ENCODE measurements at places on chromosomes 1 and 21.

- DNase-seq = peak; percentile 78
Observed at GRCh38 chr21:39037807-39038405, 145.3 kb downstream of the PSMG1 start.

DNA sequence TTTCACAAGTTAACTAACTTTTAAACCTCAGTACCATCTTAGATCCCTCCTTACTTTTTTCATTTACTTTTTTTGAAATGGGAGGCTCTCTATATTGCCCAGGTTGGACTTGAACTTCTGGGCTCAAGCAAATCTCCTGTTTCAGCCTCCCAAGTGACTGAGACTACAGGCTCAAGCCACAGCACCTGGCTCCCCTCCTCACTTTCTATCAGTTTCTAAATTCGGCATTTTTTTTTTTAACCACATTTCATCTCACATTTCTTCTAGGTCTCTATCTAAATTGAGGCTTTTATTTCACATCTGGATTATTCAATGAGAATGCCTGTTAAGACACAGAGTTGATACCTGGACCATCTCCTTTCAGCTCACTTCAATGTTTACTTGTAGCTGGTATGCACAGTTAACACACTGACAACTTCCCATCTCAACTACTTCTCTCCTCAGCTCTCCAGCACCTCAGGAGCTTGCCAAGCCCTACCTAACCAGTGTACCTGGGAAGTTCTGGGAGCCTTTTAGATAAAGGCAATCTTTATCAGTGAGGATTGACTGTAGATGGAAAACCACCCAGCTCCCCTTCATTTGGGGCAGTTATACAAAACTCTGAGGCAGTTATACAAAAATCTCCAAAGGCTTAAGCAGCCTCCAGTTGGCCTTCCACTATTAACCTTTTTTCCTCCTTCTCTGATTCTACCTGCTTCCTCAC lies 3.4 kb downstream of the USP33 start:
- no peak for DNase-seq

DNA sequence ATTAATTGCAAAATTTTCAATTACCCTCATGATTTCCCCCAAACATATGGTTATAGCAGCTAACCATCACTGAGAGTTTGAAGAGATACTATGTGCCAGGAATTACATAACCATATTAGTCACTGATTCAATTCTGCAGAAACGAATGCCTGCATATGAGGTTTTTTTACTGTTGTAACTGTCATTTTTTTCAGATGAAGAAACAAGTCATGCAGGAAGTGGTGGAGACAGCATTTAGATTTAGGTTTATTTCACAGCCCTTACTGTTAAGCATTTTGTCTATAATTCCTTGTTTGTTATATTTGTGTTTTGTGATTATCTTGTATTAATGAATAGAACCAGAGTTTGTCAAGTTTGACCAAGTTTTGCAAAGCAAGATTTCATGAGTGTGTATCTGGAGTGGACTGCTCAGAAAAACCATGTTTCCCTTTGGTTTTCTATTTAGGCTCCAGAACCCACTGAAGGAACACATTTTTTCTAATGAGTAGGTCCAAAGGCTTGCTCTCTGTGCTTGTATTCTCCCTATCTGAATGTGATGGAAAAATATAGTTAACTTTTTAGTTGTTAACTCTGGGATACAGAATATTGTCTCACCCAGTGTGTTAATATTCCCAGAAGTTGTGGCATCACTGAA lies 308.5 kb upstream of the ADAMTS5 start:
- no peak for DNase-seq

DNA sequence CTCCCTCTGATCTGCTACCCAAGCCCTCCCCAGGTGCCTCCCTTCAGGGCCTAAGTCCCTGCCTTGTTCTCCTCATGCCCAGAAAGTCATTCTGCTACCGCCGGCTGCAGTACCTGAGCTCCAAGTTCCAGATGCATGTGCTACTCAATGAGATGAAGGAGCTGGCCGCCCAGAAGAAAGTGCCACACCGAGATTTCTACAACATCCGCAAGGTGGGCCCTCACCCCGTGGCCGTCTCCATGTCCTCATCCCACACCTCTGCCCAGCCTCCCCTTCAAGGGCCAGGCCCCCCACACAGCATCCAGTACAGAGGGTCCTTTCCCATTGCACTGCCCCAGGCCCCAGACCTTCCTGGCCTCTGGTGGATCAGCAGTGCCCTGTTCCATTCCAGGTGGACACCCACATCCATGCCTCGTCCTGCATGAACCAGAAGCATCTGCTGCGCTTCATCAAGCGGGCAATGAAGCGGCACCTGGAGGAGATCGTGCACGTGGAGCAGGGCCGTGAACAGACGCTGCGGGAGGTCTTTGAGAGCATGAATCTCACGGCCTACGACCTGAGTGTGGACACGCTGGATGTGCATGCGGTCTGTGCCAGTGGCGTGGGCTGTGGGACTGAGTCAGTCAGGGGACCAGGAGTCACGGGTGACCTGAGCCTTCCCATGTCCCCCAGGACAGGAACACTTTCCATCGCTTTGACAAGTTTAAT lies 8.2 kb downstream of the AMPD2 start:
- no peak for DNase-seq

DNA sequence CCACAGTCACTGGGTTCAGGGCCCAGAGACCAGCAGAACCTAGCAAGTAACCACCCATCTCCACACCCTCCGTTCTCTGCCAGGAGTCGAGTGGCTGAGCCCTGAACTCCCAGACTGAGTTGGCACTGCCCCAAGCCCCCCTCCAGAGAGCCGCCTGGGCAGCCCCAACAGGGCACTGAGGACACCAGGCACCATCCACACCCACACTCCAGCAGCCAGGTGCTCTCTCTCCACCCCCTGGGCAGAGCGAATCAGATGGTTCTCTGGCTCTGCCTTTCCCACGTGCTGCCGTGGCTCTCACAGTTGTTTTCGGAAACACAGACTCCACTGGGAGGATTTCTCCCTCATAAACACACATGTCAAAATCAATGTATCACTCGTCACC lies 13.6 kb downstream of the WDR4 start:
- DNase-seq = no peak

DNA sequence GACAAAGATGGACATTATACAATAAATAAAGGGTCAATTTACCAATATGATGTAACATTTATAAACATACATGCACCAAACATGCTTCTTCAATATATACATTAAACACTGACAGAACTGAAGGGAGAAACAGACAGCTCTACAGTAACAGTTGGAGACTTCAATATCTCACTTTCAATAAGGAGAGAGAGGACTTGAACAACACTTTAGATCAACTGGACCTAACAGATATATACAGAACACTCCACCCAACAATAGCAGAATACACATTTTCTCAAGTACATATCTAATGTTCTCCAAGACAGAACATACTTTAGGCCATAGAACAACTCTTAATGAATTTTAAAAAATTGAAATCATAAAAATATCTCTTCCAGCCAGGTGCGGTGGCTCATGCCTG lies 50.6 kb upstream of the TTC39A start:
- DNase-seq = no peak

DNA sequence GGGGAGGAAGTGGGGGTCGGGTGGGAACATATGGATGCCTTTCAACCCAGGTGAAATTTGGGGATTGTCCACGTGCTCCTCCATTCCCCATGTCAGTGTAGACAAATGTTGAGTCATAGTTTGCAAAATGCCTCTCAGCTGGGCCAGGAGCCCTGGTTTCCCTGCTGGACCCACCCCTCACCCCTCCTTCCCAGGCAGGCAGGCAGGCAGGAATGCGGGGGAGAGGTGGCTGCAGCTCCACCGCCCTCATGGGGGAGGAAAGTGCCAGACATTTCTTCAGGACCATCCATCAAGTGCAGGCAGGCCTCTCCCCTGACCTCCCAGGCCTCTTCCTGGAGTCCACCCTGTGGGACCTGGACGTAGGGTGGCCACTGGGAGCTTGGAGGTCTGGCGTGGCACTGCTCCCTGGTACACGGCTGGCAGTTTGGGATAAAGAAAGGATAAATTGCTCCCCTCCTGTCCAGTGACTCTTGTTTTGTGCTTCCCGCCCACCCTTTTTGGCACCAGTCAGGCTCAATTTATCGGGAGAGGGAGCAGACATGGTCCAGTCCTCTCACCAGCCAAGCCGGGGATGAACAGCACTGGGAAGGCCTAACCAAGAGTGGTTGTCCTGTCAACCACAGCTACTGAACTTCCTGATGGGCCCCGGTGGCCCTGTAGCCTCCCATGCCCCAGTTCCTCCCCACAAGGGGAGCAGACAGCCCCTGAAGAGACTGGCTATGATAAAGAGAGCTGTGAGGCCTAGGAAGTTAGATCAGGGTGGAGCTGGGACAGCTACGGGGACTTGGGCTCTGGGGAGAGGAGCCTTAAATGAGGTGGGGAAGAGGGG lies 18.9 kb downstream of the NPR1 start:
- DNase-seq = peak; percentile 56

DNA sequence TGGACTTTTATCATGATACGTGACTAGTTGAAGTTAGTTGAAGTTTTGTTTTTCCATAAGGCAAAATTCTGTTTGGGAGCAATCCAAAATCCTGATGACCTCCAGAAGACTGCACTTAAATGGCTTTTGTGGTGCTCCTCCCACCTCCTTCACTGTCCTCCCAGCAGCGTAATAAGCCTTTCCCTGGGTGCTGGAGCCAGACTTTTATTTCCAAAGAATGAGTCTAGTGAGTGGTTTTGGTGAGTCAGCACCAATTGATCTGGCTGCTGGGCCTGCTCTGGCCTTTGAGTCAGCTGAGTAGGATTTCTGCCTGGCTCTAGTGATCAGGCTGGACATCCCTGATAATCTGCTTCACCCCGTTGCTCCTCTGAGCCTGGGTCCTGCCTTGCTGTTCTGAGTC lies 21.7 kb upstream of the KCND3 start:
- no peak for DNase-seq

GRCh38 chr1:20974069-20974468 lies 187.0 kb upstream of the HP1BP3 start:
- DNase-seq = no peak

DNA sequence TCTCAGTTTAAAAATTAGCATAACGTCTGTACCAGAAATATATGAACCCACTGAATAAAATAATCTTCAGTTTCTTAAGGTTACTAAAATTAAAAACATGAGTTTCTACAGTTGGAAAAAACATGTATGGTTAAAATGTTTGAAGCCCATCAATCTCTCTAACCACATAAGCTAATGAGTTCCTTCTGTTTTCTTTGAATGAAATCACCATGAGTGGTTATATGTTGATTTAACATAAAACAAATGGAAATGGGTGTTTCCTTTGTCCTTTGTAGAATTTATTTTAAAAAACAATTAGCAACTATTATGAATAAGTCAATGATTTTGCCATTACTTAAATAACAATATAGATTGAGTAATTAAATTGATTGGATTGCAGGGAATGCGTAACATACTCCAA lies 3.0 kb upstream of the ADGRL2 start:
- DNase-seq = no peak

DNA sequence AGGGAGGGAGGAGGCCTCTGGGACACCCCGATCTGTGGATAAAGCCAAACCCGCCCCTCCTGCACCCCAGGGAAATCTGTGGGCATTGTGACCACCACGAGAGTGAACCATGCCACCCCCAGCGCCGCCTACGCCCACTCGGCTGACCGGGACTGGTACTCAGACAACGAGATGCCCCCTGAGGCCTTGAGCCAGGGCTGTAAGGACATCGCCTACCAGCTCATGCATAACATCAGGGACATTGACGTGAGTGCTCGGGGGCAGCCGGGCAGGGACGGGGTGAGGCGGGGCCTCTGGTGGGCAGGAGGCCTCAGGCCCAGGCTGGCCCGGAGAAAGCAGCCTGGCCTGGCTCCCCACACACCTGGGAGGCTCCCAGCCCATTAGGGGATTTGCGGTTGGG lies 54.7 kb downstream of the ALPL start:
- DNase-seq = no peak

GRCh38 chr1:117669572-117669971 lies 63.7 kb downstream of the TENT5C start:
- DNase-seq = no peak

DNA sequence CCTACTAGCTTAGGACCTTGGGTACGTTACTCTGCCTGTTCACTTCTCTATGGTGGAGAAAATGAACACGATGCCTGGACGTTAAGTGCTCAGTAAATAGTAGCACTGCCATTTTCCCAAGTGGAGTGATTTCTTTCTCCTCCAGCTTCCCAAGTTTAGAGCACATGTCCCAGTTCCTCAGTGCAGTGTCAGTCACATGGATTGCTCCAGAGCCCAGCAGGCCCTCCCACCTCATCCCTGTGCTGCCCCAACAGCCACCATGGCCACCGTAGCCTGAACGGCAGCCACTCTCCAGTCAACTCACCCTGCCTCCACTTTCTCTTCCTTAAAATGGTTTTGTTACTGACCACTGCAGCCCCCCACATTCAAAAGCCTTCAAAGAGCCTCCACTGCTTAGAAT lies 8.5 kb downstream of the STMN1 start:
- no peak for DNase-seq

DNA sequence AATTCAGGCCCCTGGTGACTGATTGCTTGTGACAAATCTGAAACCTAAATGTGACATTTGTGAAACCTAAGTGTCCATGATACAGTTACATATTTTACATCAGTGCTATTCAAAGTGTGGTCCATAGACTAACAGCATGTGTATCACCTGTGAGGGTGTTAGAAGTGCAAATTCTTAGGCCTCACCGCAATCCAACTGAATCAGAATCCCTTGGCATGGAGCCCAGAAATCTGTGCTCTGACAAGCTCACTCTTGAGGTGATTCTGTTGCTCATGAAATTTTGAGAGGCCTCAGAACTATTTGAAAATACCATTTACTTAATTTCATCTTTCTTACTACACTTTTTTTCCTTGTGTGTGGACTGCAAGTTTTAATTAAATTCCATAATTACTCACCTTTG lies 587.9 kb downstream of the ADGRL2 start:
- no peak for DNase-seq

Data from WTC11 (cell line).